CD4-positive, alpha-beta T cell treated with Interleukin-15 for 4 hours (primary cell): ENCODE measurements at places on chromosomes 16 and 17.

- no peak for DNase-seq
These were observed 322.8 kb upstream of the ASIC2 start for GRCh38 chr17:33615861-33616260.

GRCh38 chr17:10169290-10169689, 29.1 kb downstream of the GAS7 start:
- no peak for DNase-seq

DNA sequence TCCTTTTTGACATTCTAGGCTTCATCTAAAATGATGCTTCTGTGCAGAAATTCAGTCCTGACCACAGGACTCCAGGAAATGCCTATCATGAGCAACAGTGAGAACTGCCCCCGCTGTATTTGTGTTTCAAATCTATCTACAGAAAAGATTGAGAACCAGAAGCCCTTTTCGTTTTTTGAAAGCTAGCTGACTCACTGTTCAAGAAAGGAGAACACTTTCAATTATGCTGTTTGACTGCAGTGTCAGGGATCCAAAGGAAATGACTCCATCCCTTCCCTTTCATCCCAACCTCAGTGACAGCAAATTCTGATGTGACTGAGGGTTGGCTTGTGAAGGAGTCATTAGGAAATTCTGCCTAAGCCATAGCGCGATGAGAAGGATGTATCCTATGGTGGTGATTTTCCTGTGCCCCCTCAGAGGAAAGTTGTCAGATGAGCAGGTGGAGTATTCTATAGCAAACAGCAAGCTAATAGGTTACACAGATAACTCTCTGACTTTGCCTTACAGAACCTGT, 622.3 kb downstream of the TMEM114 start:
- DNase-seq: no peak

- no peak for DNase-seq
These were observed 69.3 kb downstream of the IRF8 start for GRCh38 chr16:85968041-85968920.

- no peak for DNase-seq
These were observed 144.0 kb upstream of the IRX6 start for GRCh38 chr16:55179852-55180585.

DNA sequence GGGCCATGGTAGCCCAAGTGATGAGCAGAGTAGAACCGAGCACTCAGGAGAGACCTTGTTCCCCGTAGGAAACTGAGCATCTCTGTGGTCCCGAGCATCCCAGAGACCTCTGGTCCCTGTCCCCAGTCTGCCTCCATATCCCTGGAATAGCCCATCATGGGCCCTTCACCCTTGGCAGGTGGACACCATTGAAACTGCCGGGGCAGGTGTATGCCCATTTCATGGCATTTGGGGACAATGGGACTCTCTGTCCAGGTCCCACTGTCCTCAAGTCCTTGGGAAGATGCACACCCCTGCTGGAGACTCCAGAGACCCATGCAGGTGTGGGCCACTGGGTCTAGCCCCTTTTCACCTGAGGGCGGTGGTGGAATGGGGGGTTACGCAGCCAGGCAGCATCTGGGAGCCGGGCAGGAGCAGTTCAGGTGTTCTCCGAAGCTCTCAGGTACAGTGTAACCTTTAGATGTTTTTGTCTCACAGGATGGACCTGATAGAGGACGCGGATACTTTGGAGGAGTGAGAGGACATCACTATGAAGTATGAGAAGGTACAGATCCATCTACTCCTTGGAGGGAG, 75.9 kb downstream of the GOSR1 start:
- no peak for DNase-seq
